ENCODE measurements at places on chromosomes 2 and 18.
A peak's percentile ranks its signal among the peaks of the same experiment; 100 is the strongest.

GRCh38 chr2:119223521-119224390 is at the start of gene STEAP3:
STEAP3 (plus strand) TSS chr2:119223834; CDS start chr2:119231013, 7,179 bp downstream.
- H3K4me1 ChIP-seq, result peaks cover 9% of the 10 kb centered on the region
- no peaks in the 10 kb centered on the region for H3K27me3 ChIP-seq
- H3K27ac ChIP-seq, result no peak within 1 kb of the TSS
- H3K36me3 ChIP-seq, result no peaks in the 10 kb centered on the region

- DNase-seq, result no peak
- no peak overlapping the region for H3K4me3 ChIP-seq
- peaks cover 2% of the 10 kb centered on the region for H3K4me1 ChIP-seq
These were observed 27.4 kb downstream of the MPPE1 start for GRCh38 chr18:11880586-11881304.

DNA sequence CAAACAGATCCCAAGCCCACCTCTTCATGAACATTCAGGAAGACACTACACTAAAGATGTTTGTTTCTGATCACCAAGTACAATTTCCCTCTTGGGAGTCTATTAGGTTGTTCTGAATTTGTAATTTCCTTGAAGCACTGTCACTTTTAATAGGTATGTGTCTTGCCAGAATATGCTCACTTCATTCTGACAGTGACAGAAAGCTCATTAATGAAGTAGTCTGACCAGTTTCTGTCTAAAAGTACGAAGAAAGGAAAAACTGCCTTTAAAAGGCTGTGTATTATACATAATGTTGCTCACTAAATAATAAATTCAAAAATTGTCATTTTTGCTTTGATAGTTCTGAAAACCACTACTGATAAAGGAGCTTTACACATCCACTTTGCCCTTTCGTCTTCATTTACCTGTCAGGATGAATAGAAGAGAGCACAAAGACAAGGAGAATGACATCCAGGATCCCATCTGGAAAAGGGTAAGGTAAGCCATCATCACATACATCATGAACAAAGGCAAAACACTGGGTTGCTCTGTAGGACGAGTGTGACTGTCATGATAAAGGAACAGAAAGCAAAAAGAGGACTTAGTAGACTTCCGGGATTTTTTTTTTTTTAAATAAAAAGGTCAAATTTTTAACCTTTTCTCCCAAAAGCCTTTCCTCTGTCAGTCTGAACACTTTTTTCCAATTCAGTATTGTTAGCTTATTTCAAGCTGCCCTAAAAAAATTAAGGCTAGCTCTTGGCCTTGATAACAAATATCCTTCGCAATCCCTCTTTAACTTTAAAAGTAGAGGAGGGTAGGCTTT is 103.4 kb downstream of the METTL8 start:
- H3K4me3 ChIP-seq, result no peak overlapping the region
- peaks cover 6% of the 10 kb centered on the region for H3K4me1 ChIP-seq
- no peak for DNase-seq

GRCh38 chr18:3455090-3455635 is 5.2 kb downstream of the TGIF1 start:
- no peaks in the 10 kb centered on the region for H3K27me3 ChIP-seq
- peak overlapping the region; percentile 12 for H3K27ac ChIP-seq
- DNase-seq, result no peak
- peak overlapping the region; percentile 98 for H3K4me3 ChIP-seq
- peaks cover 11% of the 10 kb centered on the region for H3K4me1 ChIP-seq

- H3K27ac ChIP-seq, result no peak overlapping the region
- no peaks in the 10 kb centered on the region for H3K36me3 ChIP-seq
- no peaks in the 10 kb centered on the region for H3K27me3 ChIP-seq
- DNase-seq, result no peak
These were observed 398.9 kb downstream of the NCKAP5 start for GRCh38 chr2:133169274-133169912.

DNA sequence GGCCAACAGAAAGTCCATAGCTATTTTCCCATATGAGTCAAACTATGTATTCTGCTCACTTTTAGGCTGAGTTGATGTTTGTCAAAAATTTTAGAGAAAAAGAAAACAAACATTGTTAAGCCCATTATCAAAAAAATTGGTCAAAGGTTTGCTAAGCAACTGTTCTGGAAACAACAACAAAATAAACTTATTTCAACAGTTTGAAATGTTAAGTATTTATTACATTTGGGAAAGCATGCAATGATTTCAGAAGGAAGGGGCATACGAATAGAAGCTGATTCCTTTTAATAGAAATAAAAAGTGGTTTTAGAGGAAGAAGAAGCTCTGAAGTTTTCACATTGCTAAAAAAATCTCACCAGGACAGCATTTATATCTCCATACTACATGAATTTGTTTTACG is 1837.5 kb upstream of the CELF4 start:
- no peak overlapping the region for H3K27ac ChIP-seq
- H3K27me3 ChIP-seq, result no peaks in the 10 kb centered on the region
- no peak overlapping the region for H3K4me3 ChIP-seq
- H3K36me3 ChIP-seq, result peaks cover 1% of the 10 kb centered on the region
- H3K4me1 ChIP-seq, result no peaks in the 10 kb centered on the region
- no peak for DNase-seq

DNA sequence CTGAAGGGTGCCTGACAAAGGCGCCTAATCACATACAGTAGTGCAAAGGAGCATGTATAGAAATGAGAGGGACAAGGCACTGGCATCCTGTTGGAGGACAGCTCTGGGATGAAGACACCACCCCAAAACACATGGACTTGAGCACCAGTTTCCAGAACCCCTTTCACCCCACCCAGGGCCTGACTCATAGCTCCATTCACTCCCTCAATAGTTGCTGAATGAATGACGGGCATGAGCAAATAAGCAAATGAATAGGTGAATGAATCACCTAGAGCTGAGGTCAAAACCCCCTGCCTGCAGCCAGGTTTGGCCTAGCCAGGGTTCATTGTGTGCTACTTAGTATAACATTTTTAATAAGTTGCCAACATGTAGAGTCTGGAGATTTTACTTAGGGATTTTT is 66.3 kb downstream of the NRP2 start:
- H3K4me1 ChIP-seq, result peaks cover 14% of the 10 kb centered on the region
- no peaks in the 10 kb centered on the region for H3K27me3 ChIP-seq
- no peak overlapping the region for H3K27ac ChIP-seq
- peaks cover 27% of the 10 kb centered on the region for H3K36me3 ChIP-seq

DNA sequence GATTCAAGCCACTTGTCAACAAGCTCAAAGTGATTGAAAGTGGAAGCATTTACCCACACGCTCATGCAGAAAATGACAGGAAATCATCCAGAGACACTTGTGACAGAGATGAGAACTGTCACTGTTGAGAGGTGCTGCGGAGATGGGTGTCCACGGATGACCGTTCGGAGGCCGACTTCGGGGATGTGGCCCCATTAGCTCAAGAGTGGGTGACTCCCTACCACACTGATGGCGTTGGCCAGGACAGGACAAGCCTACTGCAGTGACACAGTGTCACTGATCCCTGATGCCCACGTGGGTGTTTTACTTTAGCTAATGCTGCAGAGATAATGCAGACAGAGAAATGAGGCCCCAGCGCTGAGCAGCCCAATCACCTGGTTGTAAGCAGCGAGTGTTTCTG is 81.5 kb upstream of the YWHAQ start:
- no peak overlapping the region for H3K4me3 ChIP-seq
- no peak overlapping the region for H3K27ac ChIP-seq
- no peaks in the 10 kb centered on the region for H3K27me3 ChIP-seq
- DNase-seq, result no peak
- no peaks in the 10 kb centered on the region for H3K4me1 ChIP-seq

GRCh38 chr18:50644807-50645206 is 84.9 kb downstream of the MAPK4 start:
- H3K27me3 ChIP-seq, result no peaks in the 10 kb centered on the region
- H3K36me3 ChIP-seq, result no peaks in the 10 kb centered on the region
- H3K4me3 ChIP-seq, result no peak overlapping the region
- peak; percentile 85 for DNase-seq
- no peak overlapping the region for H3K27ac ChIP-seq

DNA sequence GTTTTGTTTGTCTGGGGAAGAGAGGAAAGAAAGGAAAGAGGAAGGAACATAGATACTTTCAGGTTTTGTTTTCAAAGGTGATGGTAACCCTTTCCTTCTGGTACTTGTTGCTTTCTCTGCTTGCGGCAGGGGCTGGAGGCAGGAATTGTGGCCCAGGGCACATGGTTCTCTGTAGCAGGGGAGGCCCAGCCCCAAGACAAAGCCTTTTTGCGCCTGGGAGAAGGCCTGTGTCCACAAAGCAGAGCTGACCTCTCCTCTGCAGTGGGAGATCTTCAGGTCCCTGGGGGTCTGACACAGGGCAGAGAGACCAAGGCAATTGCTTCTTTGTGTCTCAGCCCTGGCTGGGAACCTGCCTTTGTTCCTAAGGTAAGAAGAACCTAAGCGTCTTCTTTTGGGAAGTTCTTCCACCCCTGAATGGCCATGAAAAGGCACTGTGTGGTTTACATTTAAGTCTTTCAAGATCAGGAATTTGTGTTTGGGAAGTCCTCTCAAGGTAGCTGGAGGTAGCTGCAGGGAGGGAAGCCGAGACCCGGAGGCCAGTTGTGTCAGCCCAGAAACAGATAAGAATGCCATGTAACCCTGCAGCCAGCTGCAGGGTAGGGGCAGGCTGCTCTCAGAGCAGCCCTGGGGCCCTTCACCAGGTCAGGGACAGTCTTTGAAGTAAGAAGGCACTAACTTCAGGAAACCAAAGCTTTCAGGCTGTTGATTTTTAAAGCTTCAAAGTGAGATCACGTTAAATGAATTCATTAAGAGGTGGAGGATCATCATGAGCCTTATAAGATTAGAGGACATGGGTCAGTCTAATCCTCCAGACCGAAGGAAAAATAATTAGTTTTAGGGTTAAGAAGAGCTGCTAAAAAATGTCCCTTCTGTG is 119.3 kb downstream of the STPG4 start:
- H3K4me3 ChIP-seq, result no peak overlapping the region
- no peaks in the 10 kb centered on the region for H3K36me3 ChIP-seq
- H3K27ac ChIP-seq, result no peak overlapping the region
- peaks cover 6% of the 10 kb centered on the region for H3K4me1 ChIP-seq
- no peak for DNase-seq
- H3K27me3 ChIP-seq, result no peaks in the 10 kb centered on the region

DNA sequence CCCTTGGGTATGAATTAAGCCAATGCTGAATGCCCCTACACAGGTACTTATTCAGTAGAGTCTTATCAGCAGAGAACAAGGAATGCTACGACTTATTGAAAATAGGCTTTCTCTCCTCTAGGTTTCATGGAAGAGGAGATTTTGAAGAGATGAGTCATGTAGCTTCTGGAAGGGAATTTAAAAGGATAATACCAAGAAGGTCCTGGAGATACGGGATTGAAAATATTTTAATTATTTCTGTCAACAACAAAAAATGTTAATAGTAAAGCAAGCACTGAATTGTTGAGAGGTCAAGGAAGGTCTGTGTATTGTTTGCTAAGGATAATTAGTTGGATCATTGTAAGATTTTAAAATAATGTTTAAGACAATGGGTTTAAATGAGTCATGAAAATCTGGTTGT is 293.0 kb upstream of the SPHKAP start:
- no peak overlapping the region for H3K27ac ChIP-seq
- DNase-seq, result no peak
- H3K4me3 ChIP-seq, result no peak overlapping the region
- H3K36me3 ChIP-seq, result peaks cover 3% of the 10 kb centered on the region
- no peaks in the 10 kb centered on the region for H3K27me3 ChIP-seq

- no peak overlapping the region for H3K4me3 ChIP-seq
- H3K27me3 ChIP-seq, result no peaks in the 10 kb centered on the region
- H3K4me1 ChIP-seq, result no peaks in the 10 kb centered on the region
These were observed 96.3 kb upstream of the RASGRP3 start for GRCh38 chr2:33380001-33380609.

DNA sequence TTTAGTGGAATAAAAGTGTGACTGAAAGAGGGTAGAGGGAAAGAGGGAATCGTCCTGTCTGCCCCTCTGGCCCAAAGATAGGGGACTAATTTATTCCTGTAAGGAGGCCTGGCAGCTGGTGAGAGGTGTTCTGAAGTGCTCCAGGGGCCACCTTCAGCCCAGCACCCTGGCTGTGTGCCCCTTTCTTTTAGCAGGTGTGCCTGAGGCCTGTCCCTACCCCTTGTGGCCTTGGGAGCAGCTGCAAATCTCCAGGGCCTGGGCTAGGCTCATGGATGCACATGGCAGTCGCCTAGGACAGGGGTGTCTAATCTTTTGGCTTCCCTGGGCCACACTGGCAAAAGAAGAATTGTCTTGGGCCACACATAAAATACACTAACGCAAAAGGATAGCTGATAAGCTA is 37.3 kb downstream of the FHOD3 start:
- no peak overlapping the region for H3K4me3 ChIP-seq
- DNase-seq, result no peak
- H3K4me1 ChIP-seq, result peaks cover 2% of the 10 kb centered on the region

GRCh38 chr2:47520825-47521665 is 118.1 kb downstream of the MSH2 start:
- H3K4me1 ChIP-seq, result no peaks in the 10 kb centered on the region
- H3K27me3 ChIP-seq, result no peaks in the 10 kb centered on the region
- H3K27ac ChIP-seq, result no peak overlapping the region
- peaks cover 2% of the 10 kb centered on the region for H3K36me3 ChIP-seq

DNA sequence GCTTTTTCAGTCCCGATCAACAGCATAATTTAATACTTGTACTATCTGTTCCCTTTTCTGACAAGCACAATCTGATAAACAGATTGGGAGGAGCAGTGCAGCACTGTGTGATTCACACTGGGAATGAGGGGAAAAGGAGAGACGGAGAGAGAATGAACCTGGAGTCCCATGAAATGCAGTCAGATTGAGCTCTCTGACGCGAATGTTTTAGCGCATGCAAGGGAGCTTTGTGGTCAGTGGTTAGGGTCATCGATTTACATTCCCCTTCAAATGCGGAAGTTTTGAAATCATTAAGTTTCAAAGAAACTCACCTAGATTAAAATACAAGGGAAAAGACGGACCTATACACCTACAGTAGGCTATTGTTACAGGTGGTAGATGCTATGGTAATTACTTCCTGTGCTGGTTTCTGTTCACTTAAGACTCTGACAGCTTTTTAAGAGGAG is 99.6 kb downstream of the KCTD1 start:
- H3K27ac ChIP-seq, result no peak overlapping the region
- no peaks in the 10 kb centered on the region for H3K27me3 ChIP-seq
- peaks cover 4% of the 10 kb centered on the region for H3K36me3 ChIP-seq
- no peaks in the 10 kb centered on the region for H3K4me1 ChIP-seq
- no peak overlapping the region for H3K4me3 ChIP-seq
- DNase-seq, result no peak

DNA sequence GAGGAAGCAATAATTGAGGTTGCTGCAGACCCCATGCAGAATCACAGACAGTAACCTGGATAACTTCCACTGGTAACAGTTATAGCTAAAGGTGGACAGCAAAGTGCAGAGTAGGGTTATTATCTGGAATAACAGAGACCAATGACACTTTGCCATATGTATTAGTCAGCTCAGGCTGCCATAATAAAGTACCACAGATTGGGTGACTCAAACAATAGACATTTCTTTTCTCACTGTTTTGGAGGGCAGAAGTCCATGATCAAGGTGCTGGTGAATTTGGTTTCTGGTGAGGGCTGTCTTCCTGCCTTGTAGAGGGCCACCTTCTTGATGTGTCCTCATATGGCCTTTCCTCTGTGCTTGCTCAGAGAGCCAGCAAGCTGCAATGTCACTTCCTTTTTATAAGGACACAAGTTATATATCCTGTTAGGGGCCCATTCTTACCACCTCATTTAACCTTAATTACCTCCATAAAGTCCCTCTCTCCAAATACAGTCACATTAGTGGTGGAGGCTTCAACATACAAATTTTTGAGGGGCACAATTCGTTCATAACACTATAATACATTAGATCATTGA is 191.0 kb upstream of the LRP1B start:
- H3K27ac ChIP-seq, result no peak overlapping the region
- H3K4me1 ChIP-seq, result no peaks in the 10 kb centered on the region
- H3K36me3 ChIP-seq, result no peaks in the 10 kb centered on the region
- H3K27me3 ChIP-seq, result no peaks in the 10 kb centered on the region
- DNase-seq, result no peak
- H3K4me3 ChIP-seq, result no peak overlapping the region

Measured in H9 (cell line).